Kasumi-1 (cell line): ENCODE measurements at places on chromosomes 3 and 15.
A peak's percentile ranks its signal among the peaks of the same experiment; 100 is the strongest.

- no peak for DNase-seq
Observed at GRCh38 chr3:12869035-12869621, 27.8 kb upstream of the RPL32 start.

DNA sequence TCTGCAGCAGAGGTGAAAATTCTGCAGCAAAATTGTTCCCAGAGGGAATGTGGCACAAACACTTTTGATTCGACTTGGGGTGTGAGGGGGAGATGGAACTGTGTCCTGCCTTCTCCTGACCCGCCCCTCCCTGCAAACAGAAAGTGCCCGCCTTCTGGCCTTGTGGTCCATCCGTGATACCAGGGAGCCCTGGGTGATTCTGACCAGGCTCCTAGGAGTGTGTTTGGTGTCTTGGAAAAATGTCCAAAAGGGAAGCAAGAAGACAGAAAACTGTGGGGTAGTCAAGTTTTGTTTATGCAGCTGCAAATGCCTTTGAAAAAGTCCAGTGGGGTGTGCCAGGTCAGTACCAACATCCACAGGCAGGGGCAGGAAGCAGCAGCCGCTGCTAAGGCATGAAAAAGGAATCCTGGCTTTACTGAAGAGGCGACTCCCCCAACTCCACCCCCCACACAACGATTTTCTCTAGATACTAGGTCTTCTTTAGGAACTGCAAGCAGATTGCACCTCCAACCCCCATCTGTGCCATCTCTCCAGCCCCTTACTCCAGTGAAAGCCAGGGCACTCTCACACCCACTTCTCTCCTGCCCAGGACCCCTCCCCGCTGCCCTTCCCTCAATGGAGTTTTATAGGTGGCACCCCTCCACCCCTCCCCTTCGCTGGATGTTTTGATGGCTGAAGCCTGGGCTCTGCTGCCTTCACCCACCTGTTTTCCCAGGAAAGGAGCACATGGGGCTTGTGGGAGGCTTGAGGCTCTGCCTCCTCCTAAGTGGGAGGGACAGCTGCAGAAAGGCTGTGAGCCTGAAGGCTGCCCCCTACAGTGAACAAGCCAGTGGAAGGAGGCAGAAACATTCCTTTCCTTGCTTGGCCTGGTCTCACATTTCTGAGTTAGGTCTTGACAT, 82.4 kb upstream of the HERC1 start:
- peak; percentile 52 for DNase-seq

- DNase-seq = no peak
Observed at GRCh38 chr15:90913398-90913944, 10.4 kb downstream of the MAN2A2 start.

- no peak for DNase-seq
Observed at GRCh38 chr3:30632065-30632464, 25.7 kb downstream of the TGFBR2 start.

GRCh38 chr15:73240866-73241499, 127.8 kb downstream of the HCN4 start:
- DNase-seq = peak; percentile 61

- no peak for DNase-seq
Observed at GRCh38 chr15:33119865-33120264, 74.6 kb downstream of the FMN1 start.

GRCh38 chr3:142931222-142931621, 32.3 kb downstream of the PAQR9 start:
- no peak for DNase-seq

- DNase-seq = peak; percentile 62
Observed at GRCh38 chr3:160003520-160004128, 15.0 kb downstream of the IL12A start.

GRCh38 chr15:92683511-92683834, 27.9 kb upstream of the FAM174B start:
- DNase-seq = no peak

DNA sequence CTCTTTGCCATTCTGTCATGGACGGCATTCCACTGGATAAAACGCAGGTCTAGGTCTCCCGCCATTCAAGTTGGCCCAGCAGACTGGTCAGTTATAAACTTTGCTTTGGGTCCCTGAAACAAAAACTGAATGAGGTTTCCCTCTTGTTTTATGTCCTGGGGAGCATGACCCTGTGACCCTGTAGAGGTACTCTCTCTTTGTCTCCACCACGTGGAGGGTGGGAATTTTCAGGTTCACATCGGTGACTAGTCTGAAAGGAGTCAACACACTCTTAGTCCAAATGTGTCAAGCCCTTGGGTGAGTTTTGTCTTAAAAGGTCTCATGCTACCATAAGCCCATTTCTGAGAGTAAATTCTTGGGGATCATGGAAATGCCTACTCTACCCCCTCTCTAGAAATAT, 139.9 kb downstream of the PLCH1 start:
- DNase-seq = no peak
